NCI-H187 (cell line): ENCODE measurements at places on chromosomes 1 and 21.

DNA sequence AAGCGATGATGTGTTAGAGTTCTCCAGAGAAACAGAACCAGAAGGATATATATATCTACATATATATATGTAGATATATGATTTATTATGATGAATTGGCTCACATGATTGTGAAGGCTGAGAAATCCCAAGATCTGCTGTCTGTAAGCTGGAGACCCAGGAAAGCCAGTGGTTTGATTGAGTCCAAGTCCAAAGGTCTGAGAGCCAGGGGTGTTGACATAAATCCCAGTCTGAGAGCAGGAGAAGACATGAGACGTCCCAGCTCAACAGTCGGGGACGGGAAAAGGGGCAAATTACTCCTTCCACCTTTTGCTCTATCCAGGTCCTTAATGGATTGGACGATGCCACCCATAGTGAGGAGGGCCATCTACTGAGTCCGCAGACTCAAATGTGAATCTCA is 126.6 kb downstream of the PRDM2 start:
- no peak for DNase-seq

DNA sequence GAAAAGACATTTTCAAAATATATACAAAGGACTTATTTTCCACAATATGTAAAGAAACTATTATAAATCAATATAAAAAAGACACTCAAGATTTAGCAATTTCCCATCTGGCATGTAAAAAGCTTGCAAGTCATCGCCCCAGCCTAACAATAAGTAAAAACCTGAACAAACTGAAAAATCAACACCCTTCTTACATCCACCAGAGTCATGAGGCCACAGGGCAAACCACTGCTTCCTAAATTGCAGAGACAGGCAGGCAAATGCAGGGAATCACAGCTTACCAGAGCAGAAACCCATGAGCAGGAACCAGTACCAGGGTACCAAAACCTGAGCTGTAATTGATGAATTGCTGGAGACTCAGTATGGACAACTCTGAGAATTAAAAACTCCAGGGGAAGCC is 16.7 kb upstream of the WNT2B start:
- DNase-seq: no peak

GRCh38 chr21:43025636-43026180 is 49.9 kb downstream of the CBS start:
- DNase-seq: no peak

- DNase-seq: no peak
Observed at GRCh38 chr1:12426030-12426429, 192.0 kb downstream of the DHRS3 start.

GRCh38 chr1:108718927-108719655 is 6.4 kb downstream of the FNDC7 start:
- DNase-seq: no peak

DNA sequence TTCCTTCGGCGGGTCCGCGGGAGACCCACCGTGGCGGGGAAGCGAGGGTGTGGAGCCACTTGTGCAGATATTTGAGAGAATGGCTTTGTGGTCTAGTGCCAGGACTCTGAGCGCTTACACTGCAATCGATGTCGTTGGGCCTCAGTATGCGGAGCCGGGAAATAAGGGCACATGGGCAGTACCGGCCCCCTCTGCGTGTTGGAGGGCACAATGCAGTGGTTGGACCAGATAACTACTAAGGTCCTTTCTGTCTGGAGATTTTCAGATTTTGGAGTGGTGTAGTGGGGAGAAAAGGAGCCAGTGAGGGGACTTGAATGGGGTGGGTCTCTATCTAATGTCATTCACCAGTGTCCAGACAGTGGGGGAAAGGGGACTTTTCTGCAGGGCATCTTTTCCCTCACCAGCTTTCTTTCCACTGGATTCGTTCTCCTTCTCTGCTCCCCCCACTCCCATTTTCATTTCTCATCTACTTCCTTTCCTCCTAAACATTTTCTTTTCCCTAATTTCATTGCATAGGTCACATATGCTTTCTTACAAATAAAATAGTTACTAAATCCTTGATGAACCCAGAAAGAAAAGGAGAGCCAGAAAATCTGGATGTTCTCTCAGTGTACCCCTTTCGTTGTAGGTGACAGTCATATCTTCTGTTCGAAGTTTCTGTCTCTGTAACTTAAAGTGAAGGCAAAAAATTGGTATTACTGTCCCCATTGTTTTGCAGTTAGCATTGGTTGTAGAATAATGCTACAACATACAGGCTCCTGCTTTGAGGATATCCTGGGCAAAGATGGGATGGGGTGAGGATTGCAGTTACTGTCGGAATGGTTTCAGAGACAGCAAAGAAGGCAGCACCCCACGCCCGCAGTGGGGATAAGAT is 1.4 kb downstream of the ATF3 start:
- no peak for DNase-seq
